Activated gamma-delta T cell treated with Interleukin-2 at 50 U/mL for 16 hours (primary cell): ENCODE measurements at places on chromosomes 2 and 18.

DNA sequence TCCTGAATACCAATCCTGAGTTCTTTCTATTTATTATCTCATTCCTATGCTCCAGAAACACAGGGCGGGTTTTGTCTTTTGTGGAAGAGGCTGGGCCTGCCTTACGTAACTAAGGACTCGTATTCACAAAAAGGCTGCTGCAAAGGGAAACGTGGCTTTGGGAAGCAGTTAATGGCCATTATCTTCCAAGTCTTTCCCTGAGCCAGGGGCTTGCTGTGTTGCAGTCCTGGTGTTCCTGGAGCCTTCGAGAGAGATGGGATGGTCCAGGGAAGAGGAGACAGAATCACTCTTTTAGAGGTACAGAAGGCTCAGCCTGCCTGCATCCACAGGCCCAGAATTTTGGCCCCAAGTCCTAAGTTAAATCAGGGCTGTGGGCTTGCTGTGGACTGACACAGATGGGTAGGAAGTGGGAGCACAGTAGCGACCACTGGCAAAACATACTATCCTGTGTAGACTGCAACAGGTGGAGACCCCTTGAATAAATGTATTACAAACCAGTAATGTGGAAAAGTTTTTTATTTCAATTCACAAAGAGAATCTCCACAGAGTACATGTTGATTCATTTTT is 139.4 kb upstream of the ST6GAL2 start:
- DNase-seq: no peak

DNA sequence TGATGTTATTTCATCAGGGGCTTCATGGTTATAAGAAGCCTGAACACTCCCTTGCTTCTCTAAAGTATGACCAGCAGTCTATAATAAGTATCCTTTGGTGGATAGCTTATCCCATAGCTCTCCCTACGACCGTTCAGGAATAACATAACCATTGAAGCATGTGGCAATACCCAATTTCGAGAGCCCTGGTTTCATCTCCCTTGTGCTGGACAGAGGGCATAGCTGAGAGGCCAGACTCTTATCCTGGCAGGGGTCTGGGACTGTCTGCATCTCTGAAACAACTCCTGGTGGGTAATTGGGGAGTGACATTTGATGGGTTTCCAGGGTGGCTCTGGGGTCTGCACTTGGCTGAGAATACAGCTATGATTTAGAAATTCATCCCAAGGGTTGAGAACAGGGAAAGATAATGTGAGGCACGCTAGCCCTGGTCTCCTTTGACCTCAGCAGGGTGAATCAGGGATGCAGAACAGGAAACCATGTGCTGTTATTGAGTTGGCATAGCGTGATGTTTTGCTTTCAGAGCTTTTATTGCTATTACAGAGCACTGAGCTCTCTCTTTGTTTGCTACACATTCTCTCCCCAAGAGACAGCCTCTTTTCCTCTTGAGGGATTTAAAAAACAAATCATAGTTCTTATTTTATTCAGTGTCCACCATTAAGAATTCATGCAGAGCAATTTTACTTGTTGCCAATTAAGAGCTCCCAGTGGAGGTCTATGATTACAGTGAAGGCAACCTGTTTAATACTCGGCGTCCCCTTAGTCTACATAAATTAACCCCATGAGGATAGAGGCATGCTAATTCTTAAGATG is 274.5 kb downstream of the NCKAP5 start:
- DNase-seq: no peak

- no peak for DNase-seq
These were observed 249.3 kb upstream of the APCDD1 start for GRCh38 chr18:10205151-10205550.

- no peak for DNase-seq
These were observed 33.5 kb downstream of the CRIM1 start for GRCh38 chr2:36389091-36389564.

- DNase-seq: no peak
These were observed 35.5 kb upstream of the SLC35F5 start for GRCh38 chr2:113791697-113792590.

DNA sequence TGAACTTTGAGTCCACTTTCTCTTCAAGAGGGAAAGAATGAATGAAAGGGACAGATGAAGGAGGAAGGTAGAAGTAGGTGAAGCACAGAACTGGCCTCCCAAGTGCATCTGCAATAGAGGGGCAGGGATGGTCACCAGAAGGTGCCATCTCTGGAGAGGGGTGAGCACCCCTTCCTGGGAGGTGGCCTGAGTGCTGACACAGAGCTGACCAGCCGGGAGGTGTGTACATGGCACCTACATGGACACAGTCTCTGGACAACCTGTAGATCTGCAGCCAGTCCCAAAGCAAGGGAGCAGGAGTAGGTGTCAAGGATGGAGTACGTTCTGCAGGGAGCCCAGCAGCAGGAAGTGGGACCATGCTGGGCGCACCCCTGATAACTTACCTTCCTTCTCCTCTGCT is 83.2 kb downstream of the TFCP2L1 start:
- no peak for DNase-seq

DNA sequence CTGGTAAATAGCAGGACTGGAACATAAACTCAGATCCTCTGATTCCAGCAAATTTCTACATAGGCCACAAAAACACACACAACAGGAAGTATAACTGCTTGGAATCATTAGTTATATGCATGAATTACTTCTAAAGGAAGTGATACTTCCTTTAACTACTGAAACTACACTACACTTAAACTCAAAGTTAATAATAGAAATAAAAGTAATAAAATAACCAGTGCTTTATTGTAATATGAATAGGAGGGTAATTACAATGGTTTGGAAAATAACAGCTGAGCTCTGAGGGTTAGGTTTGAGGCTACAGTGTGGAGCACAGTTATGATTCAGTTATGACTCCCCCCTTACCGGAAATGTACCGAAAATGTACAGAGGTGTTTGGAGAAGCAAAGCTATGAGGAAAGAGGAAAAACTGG is 18.5 kb upstream of the POLI start:
- DNase-seq: no peak

GRCh38 chr2:235116885-235117492 is 165.2 kb downstream of the SH3BP4 start:
- DNase-seq: no peak

DNA sequence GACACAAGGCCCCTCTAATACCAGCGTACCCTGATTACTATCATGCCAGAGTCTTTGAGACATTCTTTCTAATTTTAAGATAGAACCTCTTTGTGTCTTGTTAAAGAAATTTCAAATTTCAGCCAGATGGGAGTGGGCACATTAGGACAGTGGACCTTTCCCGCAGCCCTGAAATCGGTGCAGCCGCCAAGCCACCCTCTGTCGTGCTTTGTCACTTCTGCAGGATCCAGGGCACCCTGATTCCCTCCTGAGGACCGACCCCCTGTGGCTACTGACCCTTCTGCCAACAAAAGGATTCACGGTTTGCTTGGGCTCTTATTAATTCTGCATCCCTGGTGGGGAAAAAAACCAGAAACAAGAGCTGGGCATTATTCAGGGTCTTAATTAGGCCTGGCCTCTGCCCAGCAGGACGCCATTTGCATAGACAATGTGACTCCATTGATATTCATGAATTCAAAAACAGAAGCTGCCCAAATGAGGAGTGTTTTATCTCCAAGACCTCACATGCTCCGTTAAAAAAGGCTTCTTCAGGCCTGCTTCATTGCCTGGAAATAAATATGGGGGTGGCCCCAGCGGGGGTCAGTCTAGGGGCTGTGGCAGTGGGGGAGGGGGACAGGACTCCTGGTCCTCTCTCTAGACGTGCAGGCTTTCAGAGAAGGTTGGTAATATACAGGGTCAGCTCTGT is 116.9 kb downstream of the ALPK2 start:
- no peak for DNase-seq

GRCh38 chr18:70290482-70291294 is 1.8 kb downstream of the SOCS6 start:
- DNase-seq: no peak

DNA sequence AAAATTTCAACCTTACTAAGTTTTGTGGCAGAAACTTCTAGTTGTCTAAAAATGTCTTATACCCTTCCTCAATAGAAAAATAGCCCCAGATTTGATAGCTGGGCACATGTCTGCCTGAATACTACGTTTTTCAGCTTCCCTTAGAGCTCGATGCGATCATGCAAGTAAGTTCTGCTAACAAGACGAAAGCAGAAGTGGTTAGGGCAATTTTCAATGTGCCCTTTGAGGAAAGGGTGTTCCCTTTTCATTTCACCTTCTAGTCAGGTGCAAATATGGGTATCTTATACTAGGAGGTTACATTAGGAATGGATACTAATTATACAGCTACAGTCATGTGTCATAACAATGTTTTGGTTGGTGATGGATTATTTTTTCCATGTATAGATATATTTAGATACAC is 1572.1 kb upstream of the LRRTM1 start:
- no peak for DNase-seq

GRCh38 chr2:64212346-64212745 is 68.1 kb upstream of the PELI1 start:
- DNase-seq: no peak

DNA sequence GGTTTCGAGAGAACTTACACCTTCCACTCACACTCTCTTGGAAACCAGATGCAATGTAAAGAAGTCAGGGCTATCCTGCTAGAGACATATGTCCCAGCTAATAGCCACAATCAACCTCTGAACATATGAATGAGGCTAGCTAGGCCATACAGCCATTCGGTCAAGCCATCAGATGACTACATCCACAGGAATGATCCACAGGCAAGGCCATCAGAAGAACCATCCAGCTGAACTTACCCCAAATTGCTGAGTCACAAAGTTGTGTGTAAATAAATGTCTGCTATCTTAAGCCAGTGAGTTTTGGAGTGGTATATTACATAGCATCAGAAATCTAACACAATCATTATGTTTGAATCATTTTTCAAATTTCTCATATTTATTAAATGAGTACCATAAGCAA is 5.2 kb upstream of the SPAST start:
- DNase-seq: no peak

DNA sequence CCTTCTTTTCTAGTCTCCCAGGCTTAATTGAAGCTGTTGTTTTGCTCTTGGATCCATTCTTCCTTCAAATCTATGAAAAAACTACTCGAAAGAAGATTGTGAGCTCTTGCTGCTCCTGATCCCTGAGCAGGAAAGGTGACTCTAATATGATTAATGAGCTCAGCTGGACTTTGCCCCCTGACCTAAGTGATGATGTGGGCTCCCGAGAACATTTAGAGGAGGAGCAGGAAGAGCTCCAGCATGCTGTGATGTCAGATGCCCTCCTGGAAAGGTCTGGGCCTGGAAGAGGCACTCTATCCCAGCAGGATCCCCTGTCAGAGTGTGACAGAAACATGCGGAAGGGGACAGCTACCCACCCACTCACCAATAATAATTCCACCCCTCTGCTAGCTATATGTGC is 117.9 kb upstream of the PELI1 start:
- DNase-seq: no peak

GRCh38 chr2:123976054-123976648 is 48.9 kb upstream of the CNTNAP5 start:
- DNase-seq: no peak

GRCh38 chr18:26532367-26533340 is 15.7 kb downstream of the KCTD1 start:
- no peak for DNase-seq

DNA sequence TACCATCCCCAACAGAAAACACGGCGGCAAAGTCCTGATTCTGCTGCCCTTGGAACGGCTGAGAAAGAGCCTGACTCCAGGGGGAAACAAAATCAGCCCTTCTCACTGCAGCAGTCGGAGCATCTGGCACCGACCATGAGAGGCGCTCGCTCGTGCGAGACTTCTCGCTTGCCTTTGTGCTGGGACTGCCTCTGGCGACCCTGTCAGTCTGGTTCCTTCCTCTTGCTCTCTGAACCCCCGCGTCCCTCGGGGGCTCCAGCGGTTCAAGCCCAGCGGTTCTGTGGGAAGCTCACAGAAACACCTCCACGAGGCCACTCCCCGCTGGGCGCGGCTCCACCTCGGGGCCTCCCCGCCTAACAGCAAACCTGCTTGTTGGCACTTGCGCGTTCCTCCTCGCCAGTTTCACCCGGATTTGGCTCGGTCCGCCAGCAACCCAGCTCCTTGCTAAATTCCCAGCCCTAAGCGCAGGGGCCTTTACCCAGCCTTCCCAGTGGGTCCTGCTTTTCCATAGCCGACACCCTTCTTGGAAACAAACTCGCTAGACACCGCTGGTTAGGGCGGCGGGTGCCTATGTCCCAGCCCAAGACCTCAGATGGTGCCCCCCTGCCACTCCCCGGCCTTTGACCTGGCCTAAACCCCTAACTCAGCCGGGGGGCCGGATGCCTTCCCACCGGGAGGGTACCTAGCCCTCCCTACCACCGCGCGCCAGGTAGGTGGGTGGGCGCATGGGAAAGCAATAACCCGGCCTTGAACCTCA is 2.2 kb downstream of the RND3 start:
- DNase-seq: no peak

- DNase-seq: no peak
These were observed 93.9 kb downstream of the TTC32 start for GRCh38 chr2:19807866-19808265.

DNA sequence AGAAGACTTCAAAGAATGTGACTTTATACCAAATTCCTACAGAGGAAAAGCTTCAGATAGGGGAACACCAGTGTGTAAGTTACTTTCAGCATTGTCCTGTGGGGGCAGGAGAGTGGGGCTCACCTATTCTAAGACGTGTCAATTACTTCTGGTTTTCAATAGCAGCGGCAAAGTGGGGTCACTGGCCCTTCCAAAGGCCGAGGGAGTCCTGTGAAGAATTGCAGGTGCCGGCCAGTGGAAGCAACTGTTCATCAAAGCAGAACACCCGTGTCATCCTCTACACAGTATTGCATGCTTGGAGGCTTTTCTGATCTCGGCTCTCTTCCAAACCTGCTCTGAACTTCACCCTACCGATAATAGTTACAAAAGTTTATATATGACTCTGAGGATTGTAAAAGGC is 1176.5 kb upstream of the TMEFF2 start:
- DNase-seq: no peak

DNA sequence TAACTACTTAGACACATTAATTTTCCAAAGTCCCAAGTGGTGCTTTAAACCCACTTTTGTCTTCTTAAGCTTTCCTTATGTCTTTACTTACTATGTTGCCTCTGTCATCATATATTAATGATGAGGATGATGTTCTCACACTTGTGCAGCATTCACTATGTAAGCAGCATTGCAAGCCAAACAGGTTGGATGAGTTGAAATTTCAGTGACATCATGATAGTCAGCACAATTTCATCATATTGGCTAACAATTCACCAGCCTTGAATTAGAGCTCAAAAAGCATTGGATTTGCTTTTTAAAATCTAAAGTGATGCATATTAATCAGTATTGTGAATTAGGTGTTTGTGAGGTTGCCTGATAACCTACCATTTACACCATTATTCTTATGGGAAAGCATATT is 7.7 kb downstream of the APLF start:
- no peak for DNase-seq

- no peak for DNase-seq
These were observed 326.5 kb upstream of the SLC39A10 start for GRCh38 chr2:195330513-195330956.

- no peak for DNase-seq
These were observed 1.4 kb downstream of the NOL4 start for GRCh38 chr18:34223164-34223892.

- DNase-seq: no peak
These were observed 15.0 kb downstream of the NAB1 start for GRCh38 chr2:190663839-190664238.
